ENCODE measurements at places on chromosomes 7 and 10. TPM values are rescaled to one million over a fixed set of nuclear protein-coding genes. Genes with fewer than 3 reads are reported as not detected.

LMBR1 gene
- polyA plus RNA-seq, result 68.3 TPM

CDC14C gene
- polyA plus RNA-seq, result not detected

NUP205 gene
- 69.7 TPM for polyA plus RNA-seq

MMD2 gene
- polyA plus RNA-seq, result not detected

SLC16A12 gene
- polyA plus RNA-seq, result 0.87 TPM

LOXL4 gene
- polyA plus RNA-seq, result 6.7 TPM

CFAP43 gene
- polyA plus RNA-seq, result 25.6 TPM

SHH gene
- 22.3 TPM for polyA plus RNA-seq

GRCh38 chr7:290554-291372, 793 bp downstream of the FOXL3 start:
- no peak for DNase-seq

DNA sequence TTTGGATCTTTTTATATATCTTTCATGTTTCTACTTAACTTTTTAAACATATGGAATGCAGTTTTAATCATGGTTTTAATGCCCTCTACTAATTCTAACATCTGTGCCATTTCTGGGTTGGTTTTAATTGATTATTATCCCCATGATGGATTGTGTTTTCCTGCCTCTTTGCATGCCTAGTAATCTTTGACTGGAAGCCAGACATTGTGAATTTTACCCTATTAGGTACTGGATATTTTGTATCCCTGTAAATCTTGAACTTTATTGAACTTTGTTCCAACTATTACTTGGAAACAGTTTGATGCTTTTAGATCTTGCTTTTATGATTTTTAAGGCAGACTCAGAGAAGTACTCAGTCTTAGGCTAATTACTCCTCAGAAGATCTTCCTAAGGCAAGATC, 16.0 kb upstream of the RBM20 start:
- DNase-seq, result no peak

- DNase-seq, result no peak
Observed at GRCh38 chr10:1544209-1544673, 193.1 kb downstream of the ADARB2 start.

GRCh38 chr10:99551158-99551557, 18.4 kb downstream of the NKX2-3 start:
- DNase-seq, result no peak

DNA sequence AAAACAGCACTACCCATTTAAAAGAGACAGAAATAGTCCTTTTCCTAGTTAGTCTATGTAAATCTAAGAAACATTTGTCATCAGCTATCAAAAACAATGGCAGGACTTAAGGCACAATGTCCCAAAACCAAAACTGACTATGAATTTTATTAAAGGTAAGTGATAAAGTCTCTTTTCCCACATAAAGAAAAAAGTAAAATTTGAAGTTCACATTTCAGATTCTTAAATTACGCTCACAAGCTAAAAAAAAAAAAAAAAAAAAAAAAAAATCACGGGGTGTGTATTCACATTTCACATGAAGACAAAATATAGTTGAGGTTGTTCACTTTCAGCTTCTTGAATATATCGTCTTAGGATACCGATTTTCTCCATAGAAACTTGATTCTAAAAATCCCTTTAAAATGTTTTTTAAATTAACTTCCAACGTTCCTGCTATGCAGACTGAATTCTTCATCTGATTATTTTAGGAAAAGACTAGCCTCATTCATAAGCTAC, 1.6 kb downstream of the P4HA1 start:
- no peak for DNase-seq

DNA sequence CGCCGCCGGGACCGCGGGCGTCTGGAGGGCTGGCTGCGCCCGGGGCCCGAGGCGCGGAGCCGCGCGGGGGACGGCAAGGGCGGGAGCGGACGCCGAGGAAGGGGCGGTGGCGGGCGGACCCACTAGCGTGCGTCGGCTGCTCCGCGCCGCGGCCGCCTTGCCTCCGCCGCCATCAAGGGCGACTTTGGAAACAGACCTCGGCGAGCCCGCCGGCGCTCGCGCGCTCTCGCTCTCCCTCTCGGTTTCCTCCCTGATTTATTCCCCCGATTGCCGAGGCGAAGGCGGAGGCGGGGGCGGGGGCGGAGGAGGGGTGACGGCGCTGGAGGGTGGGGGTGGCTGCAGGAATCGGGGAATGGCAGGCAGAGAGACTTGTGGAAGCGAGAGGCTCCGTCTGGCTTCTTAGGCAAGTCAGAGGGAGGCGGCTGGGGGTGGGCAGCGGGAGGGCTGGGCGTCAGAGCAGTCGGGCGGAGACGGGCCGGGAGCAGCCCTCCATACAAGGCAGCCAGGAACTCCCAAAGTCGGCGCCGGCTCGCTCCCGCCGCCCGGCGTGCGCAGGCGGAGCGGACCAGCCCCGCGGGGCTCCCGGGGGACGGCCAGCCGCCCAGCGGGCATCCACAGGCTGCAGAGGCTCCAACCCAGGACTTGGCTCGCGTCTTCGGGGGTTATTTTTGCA, at the start of gene CACNA2D1:
TSS of gene CACNA2D1 (minus strand) at position 231 of the 673 bp plus-strand sequence.
- DNase-seq, result peak; percentile 82

GRCh38 chr10:19658622-19659233, 157.5 kb upstream of the PLXDC2 start:
- no peak for DNase-seq

- DNase-seq, result peak; percentile 23
Observed at GRCh38 chr7:144738708-144739314, 97.0 kb downstream of the TPK1 start.

DNA sequence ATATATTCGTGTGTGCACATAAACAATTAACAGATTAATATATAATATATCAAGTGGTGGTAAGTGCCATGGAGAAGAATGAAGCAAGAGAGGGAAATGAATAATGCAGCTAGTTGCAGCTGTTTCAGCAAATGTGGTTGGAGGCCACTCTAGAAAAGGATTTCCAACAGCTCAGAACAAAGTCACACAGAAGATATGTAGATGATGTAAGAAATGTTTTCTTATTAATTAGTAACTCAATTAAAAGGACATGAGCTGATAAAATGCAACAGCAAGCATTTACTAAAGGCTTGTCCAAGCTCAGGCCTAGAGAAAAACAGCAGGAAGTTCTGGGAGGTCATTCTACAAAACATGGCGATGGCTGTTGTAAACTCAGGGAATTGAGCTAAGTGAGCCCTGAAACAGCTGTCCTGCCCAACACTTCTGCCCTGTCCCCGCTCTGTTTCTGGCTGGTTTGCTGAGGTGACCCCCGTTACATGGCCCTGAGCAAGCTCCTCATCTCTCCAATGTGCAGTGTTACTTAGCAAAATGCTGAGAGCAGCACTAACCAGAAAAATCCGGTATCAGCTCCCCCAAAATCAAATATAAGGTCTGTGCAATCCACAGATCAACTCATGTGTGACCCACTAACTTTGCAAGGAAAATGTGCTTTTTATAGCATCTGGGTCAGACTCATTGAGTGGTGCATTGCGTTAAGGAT, 23.4 kb upstream of the C10orf67 start:
- DNase-seq, result no peak

GRCh38 chr10:50382576-50383023, 131.3 kb upstream of the ASAH2 start:
- no peak for DNase-seq

Measured in right lung (tissue), 10 donors.